ENCODE measurements at places on chromosomes 12 and 14.

DNA sequence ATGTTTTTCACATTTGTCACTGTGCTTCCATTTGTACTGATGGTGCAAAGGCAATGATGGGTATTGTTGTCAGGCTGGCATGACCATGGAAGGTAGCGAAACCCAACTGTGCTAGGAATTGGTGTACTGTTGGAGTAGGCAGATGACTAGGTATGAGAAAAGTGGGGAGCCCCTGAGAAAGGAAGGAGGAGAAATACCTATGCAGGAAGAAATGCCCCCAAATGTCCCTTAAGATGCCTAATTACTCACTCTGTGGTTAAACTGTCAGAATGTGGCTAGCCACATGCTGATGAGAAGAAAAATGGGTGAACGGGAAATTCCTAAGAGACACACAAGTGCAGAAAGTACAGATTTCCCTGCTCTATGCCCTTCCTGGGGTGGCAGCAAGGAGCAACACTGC is 339.1 kb downstream of the TMEM132D start:
- no peak for DNase-seq

DNA sequence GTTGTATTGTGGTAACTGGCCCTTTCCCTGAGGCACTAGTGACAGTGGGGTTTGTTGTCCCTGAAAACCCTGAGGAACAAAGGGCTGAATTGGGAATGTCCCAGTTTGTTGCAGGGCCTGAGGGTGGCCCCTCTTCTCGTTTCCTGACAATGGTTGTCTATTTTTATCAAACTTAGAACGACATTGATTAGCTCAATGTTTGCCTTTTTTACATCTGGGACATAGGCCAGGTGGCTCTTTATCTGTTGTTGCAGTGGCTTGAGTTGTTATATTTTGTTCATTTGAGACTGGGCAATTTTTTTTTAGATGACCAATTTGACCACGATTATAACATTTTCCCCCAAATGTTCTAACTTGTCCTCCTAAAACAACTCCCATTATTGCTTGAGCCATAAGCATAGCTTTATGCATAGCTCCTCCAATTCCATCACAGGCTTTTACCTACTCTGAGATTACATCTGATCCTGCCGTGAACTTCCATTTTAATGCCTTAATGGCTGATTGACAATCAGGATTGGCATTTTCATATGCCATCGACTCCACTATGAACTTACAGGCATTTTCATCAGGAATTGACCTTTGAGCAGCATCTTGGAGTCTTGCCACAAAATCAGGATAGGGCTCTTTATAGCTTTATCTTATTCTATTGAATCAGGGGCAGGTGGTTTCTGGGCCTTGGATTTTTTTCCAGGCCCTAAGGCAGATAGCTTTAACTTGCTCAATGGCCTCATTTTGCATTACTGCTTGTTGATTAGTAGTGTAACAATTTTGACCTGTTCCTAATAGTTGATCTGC is 604.3 kb downstream of the ALG10 start:
- DNase-seq, result no peak

DNA sequence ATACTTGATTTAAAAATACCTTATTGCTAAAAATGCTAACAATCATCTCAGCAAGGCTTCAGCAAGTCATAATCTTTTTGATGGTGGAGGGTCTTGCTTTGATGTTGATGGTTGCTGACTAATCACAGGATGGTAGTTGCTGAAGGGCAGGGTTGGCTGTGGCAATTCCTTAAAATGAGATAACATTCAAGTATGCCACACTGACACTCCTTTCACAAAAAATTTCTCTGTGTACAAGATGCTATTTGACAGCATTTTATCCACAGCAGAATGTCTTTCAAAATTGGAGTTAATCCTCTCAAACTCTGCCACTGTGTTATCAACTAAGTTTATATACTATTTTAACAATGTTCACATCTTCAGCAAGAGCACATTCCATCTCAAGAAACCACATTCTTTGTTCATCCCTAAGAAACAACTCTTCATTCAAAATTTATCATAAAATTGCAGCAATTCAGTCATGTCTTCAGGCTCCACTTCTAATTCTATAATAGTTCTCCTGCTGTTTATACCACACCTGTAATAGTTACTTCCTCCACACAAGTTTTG is 16.1 kb downstream of the SCAF11 start:
- no peak for DNase-seq

DNA sequence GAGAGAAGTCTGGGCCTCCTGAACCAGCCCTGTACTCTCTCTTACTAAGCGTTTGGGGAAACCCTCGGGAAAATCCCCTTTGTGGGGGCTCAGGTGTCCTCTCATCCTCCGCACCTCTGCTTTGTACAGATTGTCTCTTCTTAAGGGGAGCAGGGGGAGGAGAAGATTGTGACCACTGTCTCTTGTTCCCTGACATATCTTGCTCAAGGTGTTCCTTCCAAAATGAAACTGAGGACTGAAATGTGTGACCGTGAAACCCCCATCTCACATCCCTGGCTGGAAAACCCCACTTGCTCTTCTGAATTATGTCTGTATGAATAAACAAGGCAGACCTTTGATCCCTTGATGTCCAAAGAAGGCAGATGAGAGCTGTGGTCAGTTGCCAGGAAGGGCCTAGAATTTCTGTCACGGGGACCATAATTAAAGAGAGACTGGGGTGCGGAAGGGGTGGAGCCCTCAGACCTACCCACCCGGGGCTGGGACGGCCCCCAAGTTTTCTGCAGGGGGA is 369.8 kb downstream of the AACS start:
- no peak for DNase-seq

- no peak for DNase-seq
These were observed 16.4 kb downstream of the LRCOL1 start for GRCh38 chr12:132593938-132594358.

DNA sequence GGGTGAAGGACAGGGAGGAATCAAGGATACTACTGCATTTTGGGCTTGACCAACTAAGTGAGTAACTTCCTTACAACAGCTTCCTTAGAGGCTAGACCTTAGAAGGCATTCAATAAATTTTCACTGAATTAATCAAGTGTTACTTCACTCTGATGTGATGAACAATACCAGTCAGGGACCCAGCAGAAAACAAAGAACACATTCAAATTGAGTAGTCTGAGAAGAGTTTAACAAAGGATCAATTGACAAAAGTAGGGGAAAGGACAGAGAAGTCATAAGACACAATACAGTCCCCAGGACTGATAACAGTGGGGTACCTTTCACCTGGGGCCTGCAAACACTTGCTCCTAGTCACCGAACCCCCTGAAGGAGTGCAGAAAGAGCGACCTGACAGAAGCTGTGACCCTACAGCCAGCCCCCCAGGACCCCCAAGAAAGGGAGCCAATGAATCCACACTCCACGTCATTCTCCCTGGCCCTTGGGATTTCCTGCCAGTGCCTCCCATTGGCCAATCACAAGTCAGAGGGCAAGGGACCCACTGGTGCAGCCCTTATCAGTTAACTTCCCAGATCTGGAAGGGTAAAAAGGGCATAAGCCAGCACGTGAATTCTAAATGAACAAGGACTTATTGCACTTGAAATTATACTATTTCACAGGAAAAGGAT is 6.9 kb downstream of the ANAPC5 start:
- DNase-seq, result no peak

DNA sequence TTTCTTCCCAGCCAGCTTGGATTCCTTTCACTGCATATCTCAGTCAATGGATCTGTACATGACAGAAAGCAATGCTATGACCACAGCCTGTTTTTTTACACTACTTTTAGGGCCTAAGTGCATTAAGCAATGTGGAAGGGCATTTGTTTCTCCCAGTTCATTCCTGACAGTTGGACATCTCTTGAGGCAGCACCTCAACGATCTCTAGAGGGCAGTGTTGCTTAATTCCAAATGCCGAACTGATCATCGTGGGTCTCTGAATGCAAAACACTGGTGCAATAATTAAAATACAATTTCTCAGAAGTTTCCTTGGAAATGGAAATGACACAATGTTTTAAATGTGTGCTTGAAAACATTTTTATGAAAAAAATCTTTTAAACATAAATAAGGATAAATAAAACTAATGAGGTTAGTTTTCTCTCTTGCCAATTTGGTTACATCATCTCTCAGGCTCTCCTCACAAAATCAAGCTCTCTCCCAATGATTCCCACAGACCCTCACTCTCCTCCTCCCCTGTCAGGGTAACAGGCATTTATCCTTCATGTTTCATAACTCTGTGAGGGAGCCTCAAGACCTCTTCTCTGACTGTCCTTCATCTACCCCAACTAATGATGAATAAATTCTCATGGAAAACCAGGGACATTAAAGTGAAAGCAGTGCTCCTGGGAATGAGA is 192.4 kb upstream of the SLC16A7 start:
- DNase-seq, result no peak

GRCh38 chr12:15788233-15789219 is 662 bp downstream of the EPS8 start:
- no peak for DNase-seq

DNA sequence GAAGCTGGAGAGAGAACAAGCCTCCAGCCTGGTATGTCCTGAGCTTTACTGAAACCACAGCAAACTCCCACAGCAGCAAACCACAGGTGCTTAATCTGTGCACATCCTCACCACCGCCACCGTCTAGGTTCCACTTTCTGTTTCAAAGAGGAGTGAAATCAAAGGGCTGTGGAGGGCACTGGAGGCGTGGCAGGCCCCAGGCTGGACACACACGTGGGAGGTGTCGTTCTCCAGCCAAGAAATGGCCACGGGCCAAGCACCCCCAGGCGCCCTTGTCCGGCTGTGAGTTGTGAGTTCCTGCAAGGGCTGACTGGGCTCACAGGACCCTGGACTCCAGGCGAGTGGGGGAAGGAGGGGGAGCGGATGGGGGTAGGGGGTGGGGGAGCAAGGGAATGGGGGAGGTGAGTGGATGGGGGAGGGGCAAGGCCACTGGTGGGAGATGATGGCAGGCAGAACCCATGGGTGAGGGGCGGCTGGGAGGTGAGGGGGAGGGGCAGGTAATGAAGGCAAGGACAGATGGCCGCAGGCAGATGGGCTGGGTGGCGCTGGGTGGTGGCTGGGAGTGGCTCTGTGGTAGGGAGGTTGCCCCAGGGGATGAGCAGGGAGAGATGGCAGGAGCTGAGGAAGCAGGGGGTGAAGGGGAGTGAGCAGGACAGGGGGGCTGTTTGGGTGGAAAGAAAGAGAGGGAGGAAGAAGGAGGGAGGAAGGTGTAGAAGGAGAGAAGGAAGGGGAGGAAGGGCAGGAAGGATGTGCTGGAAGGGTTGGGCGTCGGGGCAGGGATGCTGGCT is 86.7 kb downstream of the NCOR2 start:
- no peak for DNase-seq

- no peak for DNase-seq
These were observed 49.5 kb downstream of the KLHL28 start for GRCh38 chr14:44912041-44912869.

DNA sequence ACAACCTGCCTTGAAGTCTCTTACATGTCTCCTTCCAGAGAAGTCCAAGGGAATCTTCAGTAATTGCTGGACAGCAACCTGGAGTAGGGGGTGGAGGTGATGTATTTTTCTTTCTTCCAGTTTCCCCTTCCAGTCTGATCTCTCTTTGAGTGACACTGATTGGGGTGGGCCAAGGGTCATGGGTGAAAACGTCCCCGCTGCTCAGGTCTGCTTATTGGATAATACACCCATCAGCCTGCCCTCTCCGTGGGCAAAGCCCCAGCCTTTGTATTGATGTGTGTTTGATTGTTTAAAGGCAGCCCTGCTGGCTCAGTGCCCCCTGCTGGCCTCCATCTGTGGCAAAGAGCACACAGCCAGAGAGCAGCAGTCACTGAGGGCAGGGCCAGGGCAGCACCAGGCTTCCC is 35.7 kb upstream of the ATP2A2 start:
- DNase-seq, result no peak

GRCh38 chr14:22471545-22472121 is 117.4 kb downstream of the DAD1 start:
- DNase-seq, result no peak

DNA sequence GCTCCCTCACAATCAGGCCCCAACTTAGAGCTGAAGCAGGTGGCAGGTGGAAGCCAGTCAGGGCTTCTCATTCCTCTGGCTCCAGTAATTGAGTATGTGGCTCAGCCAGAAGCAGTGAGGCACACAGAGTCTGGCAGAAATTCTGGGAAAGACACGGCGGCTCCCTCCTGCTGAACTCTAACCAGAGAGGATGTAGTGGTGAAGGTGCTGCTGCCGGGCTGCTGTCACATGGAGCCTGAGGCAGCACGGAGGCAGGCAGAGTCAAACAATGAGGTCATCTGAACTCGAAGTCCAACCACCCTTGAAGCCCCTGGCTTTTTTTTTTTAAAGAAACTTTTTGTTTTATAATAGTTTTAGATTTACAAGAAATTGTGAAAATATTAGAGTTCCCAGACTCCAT is 33.4 kb upstream of the SMOC1 start:
- DNase-seq, result no peak

DNA sequence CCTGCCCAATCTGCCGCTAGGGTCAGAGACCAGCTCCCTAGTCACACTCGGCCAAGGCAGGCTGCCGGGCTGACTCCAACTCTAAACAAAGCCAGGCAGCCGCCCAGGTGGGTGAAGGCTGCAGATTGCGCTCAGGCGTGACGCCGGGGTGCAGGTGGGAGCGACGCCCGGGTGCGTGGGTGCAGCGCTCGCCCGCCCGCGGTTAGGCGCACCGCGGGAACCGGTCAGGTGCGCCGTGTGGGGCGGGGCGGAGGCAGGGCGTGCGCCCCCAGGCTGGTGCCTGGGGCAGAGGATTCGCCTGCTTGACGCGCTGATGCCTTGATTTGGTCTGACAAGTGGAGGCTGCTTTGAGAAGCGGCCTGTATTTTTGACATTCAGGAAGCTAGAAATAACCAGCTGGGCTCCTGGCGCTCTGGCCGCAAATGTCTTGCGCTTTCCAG is 126.7 kb upstream of the HIF1A start:
- no peak for DNase-seq

- DNase-seq, result no peak
These were observed 199.8 kb upstream of the RBM19 start for GRCh38 chr12:114165921-114166320.

DNA sequence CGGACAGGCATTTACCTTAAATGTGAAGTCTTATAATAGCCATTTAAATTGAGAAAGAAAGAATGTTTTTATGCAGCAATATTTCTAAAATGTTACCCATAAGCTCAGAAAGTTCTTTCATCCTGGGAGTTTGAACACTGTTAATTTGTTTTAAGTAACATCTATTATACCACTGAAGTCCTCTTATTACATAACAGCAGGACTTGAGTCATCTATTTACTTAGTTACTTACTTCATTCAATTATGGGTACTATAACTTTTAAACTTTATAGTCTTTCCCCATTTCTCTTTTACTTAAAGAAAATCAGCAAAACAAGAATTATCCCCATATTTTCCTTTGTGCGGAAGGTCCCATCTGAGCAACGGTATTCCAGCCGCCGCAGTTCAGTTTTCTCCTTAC is 473.1 kb downstream of the ETNK1 start:
- DNase-seq, result no peak

- no peak for DNase-seq
These were observed 10.9 kb downstream of the DCP1B start for GRCh38 chr12:1993341-1993740.

GRCh38 chr12:80825506-80825905 is 108.8 kb downstream of the MYF5 start:
- DNase-seq, result no peak

GRCh38 chr14:72014486-72014885 is 82.3 kb downstream of the RGS6 start:
- DNase-seq, result no peak

All from cortex of kidney (tissue), 1 donor.